COLO829 (cell line): ENCODE measurements at places on chromosomes 3 and 15.

DNA sequence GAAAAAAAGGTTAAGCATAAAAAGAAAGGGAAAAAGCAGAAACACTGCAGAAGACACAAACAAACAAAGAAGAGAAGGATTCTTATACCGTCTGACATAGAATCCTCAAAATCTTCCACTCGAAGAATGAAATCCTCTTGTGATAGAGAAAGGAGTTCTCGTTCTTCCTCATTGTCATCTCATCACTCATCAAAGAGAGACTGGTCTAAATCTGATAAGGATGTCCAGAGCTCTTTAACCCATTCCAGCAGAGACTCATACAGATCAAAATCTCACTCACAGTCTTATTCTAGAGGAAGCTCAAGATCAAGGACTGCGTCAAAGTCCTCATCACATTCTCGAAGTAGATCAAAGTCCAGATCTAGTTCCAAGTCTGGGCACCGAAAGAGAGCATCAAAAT, 16.5 kb upstream of the ZBTB47 start:
- DNase-seq: no peak

DNA sequence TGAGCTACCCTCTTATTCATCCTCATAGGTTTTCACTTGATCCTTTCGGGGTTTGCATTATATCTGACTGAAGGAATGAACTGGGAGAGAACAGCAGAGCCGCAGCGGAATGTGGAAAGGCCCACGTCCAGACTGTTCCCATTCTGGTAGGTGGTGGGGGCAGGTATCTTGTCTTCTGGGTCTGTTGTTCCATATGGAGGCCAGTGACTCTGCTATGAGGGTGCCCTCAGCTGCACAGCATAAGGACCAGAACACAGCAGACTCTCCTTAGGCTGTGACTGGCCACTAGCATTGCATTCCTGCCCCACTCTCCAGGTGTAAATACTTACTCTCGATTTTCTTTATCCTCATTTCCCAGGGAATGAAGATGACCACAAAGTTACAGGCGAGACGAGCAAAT, 12.1 kb downstream of the TMC3 start:
- no peak for DNase-seq

- no peak for DNase-seq
Measured at GRCh38 chr3:189512039-189512438, 119.2 kb upstream of the TP63 start.

GRCh38 chr15:22973286-22973685, 6.9 kb downstream of the CYFIP1 start:
- no peak for DNase-seq

- no peak for DNase-seq
Measured at GRCh38 chr15:70121624-70122302, 24.0 kb upstream of the TLE3 start.

DNA sequence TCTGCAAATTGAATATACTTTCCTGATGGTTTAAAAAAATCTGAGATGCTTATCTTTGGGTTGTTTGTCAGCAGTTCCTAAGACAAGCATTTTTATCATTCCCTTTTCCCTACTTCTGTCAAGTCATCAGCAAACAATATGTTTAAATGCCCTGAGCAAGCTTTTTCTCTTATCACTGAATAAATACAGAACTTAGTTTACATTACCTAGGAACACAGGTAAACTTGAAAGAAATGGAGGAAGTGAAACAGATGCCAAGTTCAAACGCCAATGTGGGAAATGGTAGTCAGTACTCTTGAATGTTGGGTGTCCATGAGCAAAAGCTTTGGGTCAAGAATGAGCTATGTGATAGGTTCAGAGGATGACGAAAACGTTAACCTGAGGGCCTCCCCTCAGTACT, 17.2 kb upstream of the TCAIM start:
- DNase-seq: no peak

- DNase-seq: peak; percentile 25
Measured at GRCh38 chr15:96038650-96039049, 291.9 kb upstream of the NR2F2 start.
